ENCODE measurements at places on chromosomes 1 and 21.

DNA sequence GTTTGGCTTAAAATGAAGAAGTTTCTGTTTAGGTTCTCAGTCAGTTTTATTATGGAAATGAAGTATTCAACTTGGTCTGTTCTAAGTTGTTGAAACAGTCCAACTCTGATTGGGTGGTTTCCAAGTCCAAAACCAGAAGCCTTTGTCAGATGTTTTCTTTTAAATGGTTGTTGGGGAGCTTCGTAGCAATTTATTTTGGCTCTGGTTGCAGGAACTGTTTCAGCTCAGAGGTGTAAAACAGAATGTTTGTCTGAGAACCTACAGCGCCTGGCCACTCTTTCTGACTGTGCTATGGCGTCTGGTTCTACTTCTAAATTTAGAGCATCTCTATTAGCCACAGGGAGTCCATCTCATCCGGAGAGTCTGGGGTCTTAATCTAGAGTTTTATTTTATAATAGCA, 582.6 kb upstream of the TMPRSS15 start:
- DNase-seq: no peak

DNA sequence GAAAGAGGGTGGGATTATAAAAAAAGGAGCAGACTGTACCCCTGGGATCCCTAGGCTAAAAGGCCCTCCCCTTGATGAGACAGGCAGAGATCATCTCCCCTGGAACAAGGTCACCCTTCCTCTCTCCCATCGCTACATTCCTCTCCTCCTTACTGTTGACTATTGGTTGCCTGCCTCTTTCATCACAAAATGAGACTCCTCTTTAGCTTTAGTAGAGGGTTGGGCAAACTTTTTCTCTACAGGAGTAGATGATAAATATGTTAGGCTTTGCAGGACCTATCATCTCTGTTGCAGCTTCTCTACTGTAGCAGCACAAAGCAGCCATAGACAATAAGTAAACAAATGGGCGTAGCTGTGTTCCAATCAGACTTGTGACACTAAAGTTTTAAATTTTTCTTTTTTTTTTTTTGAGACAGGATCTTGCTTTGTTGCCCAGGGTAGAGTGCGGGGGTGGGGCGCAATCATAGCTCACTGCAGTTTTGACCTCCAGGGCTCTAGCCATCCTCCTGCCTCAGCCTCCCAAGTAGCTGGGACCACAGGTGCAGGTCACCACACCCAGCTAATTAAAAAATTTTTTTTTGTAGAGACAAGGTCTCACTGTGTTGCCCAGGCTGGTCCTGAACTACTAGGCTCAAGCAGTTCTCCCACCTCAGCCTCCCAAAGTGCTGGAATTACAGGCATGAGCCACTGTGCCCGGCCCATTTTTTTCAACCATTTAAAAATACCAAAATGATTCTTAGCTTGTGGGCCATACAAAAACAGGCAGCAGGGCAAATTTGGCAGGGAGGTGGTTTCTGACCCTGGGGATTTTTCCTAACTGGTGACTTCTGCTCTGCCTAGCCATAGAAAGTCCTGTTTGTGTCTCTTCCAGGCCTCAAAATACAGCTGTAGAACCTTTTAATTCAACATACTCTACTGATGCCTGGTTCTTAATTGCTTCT, 15.1 kb downstream of the MCL1 start:
- DNase-seq: no peak

DNA sequence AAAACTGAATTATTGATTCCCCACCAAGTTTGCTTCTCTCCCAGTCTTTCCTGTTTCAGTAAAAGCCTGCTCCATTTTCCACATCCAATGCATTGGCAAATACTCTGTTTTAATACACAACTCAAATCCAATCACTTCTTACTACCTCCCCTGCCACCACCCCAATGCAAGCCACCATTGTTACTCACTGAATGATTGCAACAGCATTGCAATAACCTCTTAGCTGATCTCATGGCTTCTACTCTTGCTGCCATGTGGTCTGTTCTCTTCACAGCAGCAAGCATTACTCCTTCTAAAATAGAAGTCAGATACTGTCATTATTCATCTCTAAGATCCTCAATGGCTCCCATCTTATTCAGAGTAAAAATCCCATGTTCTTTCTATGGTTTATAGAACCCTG, 123.4 kb downstream of the ATP6V1G3 start:
- DNase-seq: no peak

- no peak for DNase-seq
These were observed 174.4 kb downstream of the DSCAM start for GRCh38 chr21:40672602-40673001.

GRCh38 chr1:22636927-22637326, 499 bp downstream of the C1QA start:
- DNase-seq: peak; percentile 42

GRCh38 chr1:9680091-9680490, 28.6 kb downstream of the PIK3CD start:
- no peak for DNase-seq

GRCh38 chr1:42209526-42210251, 45.1 kb upstream of the GUCA2A start:
- DNase-seq: no peak

DNA sequence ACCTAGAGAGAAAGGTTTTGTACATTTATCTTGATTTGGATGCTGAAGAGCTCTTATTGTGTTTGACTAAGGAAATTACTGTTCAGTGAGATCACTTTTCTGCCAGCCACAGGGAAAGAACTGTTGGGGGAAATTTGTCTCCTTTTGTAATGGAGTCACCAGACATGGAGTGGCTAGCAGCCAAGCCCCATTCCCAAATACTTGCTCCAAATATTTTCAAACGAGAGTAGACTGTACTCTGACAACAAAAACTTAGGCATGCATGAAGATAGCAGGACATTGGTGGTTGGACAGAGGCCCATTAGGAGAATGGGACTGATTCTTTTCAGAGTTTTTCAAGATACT, 21.1 kb downstream of the IPO9 start:
- DNase-seq: no peak

DNA sequence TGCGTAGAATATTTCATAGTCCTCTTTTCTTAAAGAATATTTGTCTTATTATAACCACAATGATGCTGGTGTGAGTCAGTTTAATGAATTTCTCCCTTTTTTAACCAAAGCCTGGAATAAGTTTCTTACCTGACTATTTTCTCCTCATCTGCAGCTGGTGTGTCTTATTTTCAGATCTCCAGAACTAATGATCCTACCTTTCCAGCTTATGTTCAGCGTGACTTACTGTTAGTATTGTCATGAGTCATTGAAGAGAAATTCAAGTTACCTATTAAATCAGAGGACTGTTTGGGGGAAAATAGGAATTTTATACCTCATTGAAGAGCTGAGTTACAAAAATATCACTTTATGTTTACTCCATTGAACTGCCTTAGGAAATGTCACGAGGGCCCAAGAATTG, 482.1 kb downstream of the RWDD3 start:
- DNase-seq: no peak

- peak; percentile 51 for DNase-seq
These were observed 7.0 kb downstream of the NAV1 start for GRCh38 chr1:201545851-201546492.

- DNase-seq: no peak
These were observed 208.7 kb upstream of the CSF3R start for GRCh38 chr1:36691374-36691773.

GRCh38 chr1:188425687-188426086, 1596.9 kb downstream of the PLA2G4A start:
- no peak for DNase-seq

GRCh38 chr1:85582687-85583591, 2.4 kb downstream of the CCN1 start:
- no peak for DNase-seq

GRCh38 chr1:177849579-177850290, 120.1 kb downstream of the SEC16B start:
- no peak for DNase-seq
